SK-MEL-5 (cell line): ENCODE measurements at places on chromosomes 2 and 18.

DNA sequence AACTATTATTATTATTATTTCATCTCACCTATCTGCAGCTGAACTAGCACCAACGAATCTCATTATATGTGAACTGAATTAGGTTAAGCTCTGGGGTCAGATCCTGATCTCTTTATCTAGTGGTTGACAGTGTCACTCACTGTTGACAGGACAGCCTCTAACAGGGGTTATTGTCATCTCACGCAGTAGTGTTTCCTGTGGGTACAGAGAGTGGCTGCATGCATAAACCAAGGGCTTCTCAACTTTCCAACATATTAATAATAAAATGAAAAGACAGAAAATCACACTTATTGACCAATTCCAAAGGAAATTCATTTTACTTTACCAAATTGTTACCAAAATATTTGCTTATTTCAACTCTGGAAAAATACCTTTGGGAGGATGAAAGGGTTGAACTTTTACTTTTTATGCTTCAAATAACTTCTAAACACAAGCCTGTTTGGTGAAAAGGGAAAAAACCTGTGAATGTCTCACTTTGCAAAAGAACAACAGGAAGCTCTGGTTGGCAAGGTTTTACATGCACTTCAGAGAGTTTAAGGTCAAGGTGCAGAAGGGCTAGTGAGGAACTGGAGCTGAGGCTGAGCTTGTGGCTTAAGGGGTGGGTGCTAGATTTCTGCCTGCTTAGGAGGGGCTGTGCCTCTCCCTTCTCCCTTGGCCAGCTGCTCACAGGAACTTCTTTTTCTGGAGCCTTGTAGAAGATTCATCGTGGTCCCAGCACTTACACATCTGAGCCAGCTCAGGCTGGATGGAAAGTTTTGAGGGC lies 72.6 kb downstream of the CTAGE1 start:
- DNase-seq, result no peak

GRCh38 chr2:208686665-208687064 lies 280.1 kb downstream of the PTH2R start:
- no peak for DNase-seq

GRCh38 chr2:47054036-47054555 lies 101.0 kb downstream of the STPG4 start:
- DNase-seq, result no peak

GRCh38 chr18:38006541-38006940 lies 440.9 kb upstream of the CELF4 start:
- DNase-seq, result no peak

DNA sequence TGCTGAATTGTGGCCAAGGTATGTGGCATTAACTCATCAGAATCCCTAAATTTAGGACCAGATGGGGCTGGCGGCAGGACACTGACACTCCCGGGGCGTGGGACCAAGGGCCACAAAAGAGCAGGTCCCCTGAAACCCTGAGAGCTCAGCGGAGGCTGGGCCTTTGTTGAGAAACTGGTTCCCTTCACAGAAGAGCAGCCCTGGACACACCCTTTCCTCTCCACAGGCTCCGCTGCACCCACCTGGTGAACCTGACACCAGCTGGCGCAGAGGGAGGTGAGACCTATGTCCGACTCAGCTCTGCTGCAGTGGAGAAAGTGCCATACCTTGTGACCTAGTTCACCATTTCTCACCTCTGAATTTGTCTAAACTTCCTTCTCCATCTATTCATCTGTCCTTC lies 119.5 kb downstream of the RTP5 start:
- no peak for DNase-seq

- DNase-seq, result no peak
Observed at GRCh38 chr18:42178376-42179080, 223.5 kb downstream of the PIK3C3 start.

GRCh38 chr18:44119607-44120006 lies 561.1 kb upstream of the SETBP1 start:
- no peak for DNase-seq

- DNase-seq, result no peak
Observed at GRCh38 chr2:120847700-120848321, 112.1 kb downstream of the GLI2 start.

DNA sequence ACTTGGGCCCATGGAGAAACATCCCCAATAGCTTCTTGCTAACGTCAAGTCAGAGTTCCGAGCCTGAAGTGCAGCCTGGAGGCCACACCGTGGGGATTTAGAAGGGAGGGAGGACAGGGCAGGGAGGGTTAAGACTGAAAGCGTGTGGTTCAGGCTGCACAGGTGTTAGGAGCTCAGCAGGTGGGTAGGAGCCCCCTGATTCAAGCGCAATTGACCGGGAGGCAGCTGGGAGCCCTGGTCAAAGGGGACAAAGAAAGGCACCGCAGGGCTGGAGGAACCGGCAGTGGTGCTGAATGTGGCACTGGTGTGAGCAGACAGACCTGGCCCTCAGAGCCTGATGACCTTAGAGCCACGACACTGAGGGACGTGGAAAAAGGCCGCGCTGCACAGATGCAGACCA lies 149.6 kb downstream of the TMEM18 start:
- no peak for DNase-seq

GRCh38 chr18:14978962-14979535 lies 231.1 kb downstream of the ANKRD30B start:
- peak; percentile 88 for DNase-seq

DNA sequence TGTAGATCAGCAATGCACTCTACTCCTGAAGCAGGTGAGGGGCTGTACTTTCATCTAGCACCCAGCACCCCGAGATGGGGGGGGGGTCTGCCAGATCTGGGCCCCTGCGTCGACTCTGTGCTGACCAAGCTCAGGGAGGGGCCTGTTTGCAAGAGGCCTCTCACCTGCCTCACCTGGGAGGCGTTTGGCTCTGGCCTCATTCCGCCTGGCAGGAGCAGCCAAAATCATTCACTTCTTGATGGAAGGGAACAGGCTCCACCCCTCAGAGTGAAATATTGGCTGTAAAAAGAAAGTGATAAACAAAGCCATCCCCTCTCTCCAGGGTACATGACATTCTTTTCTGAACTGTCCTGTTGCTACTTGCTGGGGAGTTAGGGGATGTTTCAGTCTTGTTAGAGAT lies 10.7 kb upstream of the IL1R2 start:
- no peak for DNase-seq

DNA sequence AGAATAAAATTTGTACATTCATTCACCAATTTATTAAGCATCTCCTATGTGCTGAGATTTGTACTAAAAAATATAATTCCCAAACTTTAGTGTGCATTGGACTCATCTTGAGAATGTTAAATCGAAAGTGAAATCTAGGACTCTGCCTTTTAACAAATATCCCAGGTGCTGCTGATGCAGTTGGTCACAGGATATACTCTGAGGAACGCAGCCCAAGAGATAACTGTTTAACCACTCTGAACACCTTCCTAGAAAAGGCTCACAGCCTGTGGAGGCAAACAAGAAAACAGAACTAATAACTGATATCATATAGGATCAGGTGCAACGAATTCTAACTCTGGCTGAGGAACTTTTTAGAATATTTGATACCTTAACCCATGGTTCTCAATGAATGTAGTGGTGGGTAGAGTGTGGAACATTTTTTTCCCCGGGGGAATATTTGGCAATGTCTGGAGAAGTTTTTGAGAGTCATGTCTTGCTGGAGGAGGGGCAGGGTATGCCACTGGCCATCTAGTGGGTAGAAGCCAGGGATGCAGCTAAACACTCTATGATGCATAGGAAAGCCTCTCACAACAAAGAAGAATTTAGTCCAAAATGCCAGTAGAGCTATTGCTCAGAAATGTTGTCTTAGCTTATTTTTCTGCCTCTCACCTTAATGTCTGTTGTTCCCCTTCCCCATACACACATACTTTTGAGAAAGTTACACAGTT lies 96.5 kb downstream of the EHBP1 start:
- peak; percentile 71 for DNase-seq

DNA sequence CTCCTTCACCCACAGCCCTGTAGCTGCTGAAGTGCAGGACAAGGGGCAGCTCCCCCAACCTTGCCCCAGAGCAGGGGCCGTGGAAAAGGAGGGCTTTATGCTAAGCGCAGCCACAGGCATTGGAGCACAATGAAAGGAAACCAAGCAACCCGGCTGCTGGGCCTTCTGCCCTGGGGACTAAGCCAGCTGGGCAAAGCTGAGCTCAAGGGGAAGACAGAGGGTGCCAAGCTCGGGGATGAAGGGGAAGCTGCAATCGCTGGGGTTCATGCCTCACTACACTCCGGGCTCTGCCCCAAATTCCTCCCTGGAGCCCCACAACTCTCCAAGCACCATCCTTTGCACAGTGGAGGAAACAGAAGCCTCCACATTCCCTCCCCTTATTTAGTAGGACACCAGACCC lies 12.4 kb downstream of the SFXN5 start:
- no peak for DNase-seq

DNA sequence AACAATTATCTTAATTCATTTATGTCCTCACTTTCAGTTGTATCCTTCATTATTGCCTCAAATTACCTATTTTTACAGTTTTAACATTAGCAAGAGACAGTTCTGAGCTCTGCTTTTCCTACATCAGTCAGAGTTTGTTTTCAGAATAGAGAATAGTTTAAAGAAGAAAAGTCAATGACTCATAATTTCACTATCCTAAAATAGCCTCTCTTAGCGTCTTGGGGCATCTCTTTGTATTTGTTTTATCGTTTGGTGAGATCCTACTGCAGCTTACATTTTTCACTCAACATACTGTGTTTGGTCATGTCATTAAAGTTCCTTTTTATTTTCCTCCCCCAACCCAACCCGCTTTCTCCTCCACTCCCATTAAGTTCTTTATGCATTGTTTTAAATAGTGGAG lies 3.8 kb downstream of the SEC11C start:
- DNase-seq, result no peak

- peak; percentile 15 for DNase-seq
Observed at GRCh38 chr2:215299337-215299859, 12.5 kb upstream of the ATIC start.

DNA sequence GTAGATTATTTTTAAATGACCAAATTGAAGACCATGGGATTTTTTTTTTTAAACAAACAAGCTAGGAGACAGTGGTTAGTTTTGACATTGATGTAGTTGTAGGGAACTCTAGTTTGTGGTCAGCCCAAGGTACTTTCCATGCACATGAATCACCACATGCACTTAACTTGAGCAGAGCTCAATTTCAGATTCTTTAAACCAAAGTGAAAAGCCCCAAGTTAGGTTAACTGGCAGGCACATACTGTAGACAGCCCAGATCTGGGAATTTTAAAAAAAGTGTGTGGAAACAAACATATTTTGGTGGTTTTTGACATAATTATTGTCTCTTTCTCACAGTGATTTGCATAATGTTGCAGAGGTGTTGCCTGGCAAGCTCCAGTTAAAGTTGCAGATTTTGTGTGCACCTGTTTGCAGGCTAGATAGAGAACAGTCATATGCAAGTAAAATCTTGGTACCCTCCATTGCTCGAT lies 88.4 kb downstream of the BCL2L11 start:
- no peak for DNase-seq

GRCh38 chr18:29226213-29226612 lies 1049.3 kb upstream of the CDH2 start:
- no peak for DNase-seq

GRCh38 chr2:200578778-200579177 lies 7.0 kb upstream of the AOX1 start:
- peak; percentile 61 for DNase-seq

GRCh38 chr2:85387754-85388153 lies 22.4 kb downstream of the CAPG start:
- no peak for DNase-seq

DNA sequence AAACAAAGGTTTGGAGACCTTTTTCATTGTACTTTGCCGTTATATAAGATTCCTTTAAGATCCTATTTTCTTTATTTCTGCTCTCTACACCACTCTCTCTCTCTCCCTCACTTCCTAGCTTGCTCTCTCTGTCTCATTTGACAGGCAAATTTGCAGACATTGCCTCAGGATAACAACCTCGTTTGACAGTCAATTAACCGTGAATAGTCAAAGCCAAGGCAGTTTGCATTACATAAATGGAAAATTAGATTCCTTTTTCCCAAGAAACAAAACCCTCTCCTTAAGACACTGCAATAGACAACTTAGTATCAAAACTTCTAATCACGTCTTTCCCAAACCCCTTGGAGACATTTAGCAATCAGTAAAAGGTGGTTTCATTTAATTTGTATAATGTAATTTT lies 7.4 kb downstream of the SKOR2 start:
- no peak for DNase-seq

DNA sequence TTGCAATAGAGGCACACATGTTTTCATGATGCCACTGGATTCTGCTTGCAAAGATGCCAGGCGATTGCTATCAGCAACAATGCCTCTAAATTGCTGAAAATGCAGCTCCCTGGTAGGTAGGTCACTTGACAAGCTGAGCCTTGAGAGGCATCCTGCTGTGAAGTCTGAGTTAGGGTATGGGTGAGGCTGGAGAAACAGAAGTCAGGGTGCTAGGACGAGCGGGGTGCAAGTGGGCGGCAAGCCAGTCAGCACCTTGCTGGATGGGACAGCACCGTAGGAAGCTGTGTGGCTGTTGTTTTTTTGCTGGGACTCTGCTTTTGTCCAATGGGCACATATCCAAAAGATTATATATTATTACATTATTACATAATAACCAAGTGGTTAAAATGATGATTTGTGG lies 10.5 kb upstream of the CLIP4 start:
- DNase-seq, result no peak

DNA sequence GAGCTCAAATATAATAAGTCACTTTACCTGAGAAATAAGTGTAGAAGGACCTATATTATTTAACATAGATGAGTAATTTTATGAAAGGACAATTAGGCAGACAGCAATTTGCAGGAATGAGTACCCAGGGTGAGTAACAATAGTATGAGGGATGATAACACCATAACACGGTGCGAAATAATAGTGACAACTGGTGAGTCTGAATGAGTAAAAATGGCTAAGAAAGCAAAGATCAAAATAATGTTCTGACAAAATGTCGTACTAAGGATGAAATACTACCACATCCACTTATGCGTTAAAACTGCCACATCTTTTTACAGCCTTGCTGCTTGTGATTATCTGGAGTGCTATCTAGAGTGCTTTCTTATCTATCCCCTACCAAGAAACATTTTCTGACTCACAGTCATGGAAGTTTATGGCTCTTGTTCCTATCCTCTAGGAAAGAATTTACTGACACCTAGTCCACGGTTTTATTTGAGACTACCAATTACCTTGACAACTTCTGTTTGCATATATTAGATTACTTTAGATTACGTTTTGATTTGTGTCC lies 929.7 kb downstream of the LRP1B start:
- DNase-seq, result no peak

DNA sequence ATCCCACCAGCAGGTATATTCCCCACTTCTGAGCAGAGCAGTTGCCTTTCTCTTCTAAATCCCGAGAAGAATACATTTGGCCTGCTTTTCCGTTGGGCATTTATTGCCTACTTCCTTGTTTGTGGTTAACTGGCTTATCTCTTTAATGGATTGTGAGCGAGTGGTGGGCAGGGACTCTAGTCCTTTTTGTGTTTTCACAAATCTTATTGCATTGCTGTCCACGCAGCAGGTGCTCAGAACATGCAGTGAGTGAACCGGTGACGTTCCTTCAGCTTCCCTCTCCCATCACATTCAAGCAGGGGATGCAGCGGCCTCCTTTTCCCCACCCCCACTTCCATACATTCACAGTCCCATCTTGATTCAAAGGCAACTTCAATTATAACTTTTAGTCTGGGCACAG lies 28.9 kb upstream of the GAREM2 start:
- no peak for DNase-seq
